ENCODE measurements at places on chromosomes 13 and 19.

- DNase-seq: no peak
Observed at GRCh38 chr13:24288870-24289269, 20.5 kb upstream of the C1QTNF9 start.

DNA sequence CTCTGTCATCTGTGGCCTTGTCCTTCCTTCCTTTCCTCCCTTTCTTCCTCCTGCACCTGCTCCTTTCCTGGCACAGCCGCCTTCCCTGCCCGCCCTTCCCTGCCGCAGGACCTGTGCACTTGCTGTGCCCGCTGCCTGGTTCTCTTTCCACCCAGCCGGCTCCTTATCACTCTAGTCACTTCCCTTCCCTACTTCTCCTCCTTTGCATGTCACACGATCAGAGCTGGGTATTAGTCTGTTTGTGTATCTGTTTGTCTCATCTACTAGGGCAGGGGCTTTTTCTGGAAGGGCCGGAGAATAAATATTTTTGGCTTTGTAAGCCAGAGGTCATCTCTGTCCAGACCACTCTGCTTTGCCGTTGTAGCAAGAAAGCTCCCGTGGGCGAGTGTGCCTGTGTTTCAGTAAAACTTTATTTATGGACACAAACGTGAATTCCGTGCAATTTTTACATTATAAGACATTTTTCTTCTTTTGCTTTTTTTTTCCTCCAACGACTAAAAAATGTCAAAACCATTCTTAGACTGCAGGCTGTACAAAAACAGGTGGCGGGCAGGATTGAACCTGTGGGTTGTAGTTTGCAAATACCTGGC lies 6.1 kb downstream of the KDM4B start:
- no peak for DNase-seq

GRCh38 chr19:8044018-8044417 lies 8.5 kb upstream of the CCL25 start:
- DNase-seq: no peak

- DNase-seq: no peak
Observed at GRCh38 chr19:29503140-29503758, 22.5 kb upstream of the VSTM2B start.

All from activated T-helper 1 cell treated with Interleukin-2 at 50 U/mL for 16 hours (primary cell).